ENCODE measurements at places on chromosomes 4 and X.

DNA sequence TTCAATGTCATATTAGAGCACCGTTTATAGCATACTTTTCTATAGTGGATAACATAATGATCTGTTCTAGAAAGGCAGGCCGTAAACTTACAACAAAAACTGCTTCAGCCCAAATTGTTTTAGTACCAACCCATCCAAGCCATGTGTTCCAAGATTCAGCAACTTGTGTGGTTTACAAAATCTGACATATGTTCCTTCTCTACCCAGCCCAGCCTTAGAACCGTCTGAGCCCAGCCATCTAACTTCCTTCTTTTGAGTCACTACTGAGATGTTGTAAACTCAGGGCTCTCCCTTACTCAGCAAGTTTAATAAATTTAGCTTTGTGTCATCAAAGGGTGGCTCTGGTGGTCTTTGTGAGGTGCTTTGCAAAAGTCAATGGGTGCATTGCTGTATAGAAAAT is 32.4 kb upstream of the REPS2 start:
- no peak for DNase-seq

DNA sequence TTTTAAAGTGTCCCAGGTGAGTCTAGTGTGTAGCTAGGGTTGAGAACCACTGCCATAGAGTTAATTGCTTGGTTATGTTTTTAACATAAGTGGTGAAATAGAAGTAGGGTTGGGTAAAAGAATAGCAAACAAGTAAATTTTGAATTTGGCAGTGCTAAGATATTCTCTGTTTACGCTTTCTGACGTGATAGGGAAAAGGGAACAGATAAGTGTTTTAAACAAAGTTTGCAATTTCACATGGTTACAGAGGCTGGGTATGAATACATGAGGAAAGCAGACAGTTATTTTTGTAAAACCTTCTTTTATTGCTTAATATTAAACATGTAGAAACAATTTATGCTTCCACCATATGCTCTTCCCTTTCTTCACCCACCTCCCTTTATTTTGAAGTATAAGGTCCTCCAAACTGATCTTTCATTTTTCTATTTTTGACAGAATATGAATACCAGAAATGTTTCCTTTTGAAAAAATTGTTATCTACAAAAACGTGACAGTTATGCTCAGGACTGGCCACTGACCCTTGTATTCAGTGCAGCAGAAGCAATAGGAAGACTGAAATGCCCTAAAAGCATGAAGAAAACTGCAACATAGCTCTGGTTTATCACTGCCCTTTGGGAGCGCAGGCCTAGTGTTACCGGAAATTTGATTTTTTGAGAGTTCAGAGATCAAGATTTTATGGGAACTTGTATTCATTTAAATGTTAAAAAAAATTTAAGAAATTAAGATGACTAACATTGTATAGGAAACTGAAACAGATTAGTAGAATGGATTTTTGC is 214.4 kb upstream of the ARSJ start:
- no peak for DNase-seq

GRCh38 chrX:41275661-41276609 is 58.0 kb upstream of the DDX3X start:
- peak; percentile 27 for DNase-seq

GRCh38 chrX:41475191-41475590 is 28.0 kb downstream of the NYX start:
- no peak for DNase-seq

GRCh38 chrX:23732704-23733103 is 10.4 kb downstream of the ACOT9 start:
- peak; percentile 23 for DNase-seq

- no peak for DNase-seq
Measured at GRCh38 chr4:71294301-71294700, 44.5 kb upstream of the SLC4A4 start.

DNA sequence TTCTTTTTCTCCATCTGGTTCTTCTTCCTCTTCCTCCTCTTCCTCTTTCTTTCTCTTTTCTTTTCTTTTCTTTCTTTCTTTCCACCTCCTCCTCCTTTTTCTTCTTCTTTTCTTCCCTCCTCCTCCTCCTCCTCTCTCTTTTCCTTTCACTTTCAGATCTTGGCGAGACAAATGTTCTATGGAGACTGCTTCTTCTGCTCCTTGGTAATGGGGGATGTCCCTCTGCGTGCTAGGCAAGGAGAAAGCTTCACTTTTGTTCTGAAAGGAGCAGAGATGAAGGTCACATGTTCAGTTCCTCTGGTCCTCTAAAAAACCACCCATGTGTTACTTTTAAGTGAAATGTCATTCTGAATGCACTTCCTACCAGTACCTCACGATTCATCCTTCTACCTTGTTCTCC is 33.2 kb downstream of the NBDY start:
- no peak for DNase-seq

DNA sequence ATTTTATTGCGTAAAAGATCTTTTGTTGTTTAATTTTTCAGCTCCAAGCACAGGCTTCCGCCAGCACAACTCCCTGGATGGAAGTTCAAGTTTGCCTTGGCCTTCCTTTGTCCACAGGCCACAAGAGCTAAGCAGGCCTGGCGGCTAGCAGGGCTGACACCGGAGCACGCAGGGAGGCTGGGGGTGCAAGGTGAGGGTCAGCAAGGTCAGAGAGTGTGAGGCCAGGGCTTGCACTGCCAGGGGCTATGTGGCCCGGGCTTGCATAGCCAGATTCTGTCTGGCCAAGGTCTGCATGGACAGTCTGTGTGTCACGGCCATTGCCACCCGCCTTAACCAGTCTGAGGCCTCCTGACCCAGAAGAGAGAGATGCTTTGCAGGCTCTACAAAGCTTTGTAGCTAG is 123.9 kb downstream of the BCOR start:
- DNase-seq, result no peak

- DNase-seq, result no peak
Measured at GRCh38 chr4:6953751-6954380, 44.2 kb downstream of the TBC1D14 start.

DNA sequence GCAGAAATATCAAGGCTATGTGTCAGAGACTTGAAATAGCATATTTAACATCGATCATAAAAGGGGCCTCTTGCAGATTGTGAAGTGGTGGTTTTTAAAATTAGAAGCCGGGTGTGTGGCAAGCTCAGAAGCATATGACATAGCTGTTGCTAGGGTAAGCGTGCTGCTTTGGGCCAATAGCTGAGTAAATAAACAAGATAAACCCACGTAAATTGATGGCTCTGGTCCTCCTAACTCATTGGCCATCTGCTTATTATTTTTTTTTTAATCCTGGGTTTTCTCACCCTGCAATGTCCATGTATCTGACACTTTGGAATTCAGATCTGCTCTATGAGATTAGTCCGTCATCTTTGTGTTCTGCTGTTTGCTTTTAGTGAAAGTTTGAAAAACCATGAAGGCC is 32.6 kb upstream of the STOX2 start:
- no peak for DNase-seq

DNA sequence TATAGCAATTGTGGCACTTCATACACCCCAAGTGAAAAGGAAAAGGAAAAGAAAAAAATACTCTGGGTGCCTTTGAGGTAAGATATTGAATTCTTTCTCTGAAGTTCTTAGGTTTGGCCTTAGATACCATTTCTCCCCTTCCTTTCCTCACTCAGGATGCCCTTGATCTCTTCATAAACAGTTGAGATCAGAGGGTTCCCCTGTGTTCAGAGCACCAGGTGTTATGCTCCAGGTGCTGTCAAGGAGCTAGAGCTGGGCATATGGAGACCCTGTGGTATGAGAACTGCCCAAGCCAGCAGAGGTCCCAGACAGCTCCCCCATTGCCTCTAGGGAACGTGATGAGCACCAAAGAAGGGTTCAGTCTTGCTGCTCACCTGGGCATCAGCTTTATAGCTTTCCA is 17.1 kb upstream of the CD40LG start:
- no peak for DNase-seq

GRCh38 chr4:124936427-124936826 is 223.9 kb upstream of the ANKRD50 start:
- DNase-seq, result no peak

DNA sequence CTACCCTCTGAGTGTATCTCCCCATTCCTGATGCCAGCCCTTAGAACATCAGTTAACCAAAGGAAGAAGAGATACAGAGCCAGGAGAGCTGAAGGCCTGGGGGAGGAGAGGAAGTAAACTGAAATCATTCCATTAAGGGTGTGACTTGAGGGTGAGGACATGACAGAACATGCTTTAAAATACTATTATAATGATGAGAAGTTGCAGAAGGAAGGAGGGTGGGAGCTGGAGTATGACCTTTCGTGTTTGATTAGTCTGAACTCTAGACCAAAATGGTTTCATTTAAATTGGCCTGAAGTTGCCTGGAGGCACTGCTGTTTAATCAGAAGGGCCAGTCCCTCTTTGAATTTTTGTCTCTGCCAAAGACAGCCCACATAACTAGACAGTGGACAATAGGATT is 11.4 kb downstream of the INTS6L start:
- no peak for DNase-seq

DNA sequence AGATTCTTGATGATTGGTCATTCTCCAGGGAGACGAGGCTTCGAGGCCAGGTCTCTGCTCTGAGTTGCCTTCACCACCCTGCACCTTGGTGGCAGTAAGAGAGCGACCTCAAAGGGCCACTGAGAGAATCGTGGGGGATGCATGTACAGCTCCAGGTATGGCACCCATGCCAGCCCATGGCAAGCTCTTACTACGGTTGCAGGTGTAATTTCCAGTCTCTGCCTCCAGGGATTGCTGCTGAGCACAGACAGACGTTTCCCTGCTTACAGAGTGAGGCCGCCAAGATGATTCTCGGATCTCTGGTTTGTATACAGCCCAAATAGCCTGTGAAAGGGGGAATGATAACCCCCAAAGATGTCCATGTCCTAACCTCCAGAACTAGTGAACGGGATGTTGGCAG is 16.3 kb upstream of the DRD5 start:
- no peak for DNase-seq

DNA sequence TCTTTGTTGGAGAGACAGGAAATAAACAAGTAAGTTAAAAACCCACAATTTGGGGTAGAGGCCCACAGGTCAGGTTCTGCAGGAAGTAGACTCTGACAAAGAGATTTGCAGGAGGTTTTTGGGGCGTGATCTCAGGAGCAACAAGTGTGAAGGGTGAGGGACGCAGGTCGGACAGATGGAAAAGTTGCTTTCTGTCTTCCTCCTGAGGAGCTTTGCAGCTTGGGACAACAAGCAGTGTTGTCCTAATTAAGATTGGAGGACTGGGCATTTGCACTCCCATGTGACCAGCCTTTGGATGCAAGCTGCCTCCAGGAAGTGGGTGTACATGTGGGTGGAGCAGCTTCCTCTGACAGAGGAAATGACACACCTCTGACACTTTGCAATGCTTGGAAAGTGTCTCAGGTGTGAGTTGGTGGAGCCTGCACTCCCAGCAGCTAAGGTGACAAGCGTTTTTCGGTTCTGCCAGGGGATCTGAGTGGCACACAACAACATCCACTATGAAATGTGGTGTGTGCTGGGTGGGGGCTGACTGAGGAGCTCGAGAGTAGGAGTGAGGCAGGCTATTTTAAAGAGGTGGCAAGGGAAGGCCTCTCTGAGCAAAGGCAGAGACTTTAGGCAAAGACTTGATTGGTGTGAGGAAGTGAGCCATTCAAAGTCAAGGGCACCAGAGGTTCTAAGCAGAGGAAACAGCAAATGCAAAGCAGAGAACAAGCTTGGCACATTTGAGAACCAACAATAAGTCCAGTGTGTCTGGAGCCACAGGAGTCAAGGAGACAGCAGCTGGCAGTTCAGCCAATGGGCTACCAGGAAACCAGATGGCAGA is 339.8 kb upstream of the GATB start:
- DNase-seq, result peak; percentile 40

DNA sequence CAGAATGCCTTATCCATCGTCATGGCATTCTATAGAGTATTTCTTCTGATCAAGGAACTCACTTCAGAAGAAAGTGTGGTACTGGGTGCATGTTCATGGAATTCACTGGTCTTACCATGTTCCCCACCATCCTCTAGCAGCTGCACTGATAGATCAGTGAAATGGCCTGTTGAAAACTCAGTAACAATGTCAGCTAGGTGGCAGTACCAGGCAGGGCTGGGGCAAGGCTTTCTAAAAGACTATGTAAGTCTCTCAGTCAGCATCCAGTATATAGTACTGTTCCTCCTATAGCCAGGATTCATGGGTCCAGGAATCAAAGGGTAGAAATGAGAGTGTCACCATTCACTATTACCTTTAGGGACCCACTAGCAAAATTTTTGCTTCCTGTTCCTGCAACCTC is 15.8 kb upstream of the LDB2 start:
- DNase-seq, result no peak

- no peak for DNase-seq
Measured at GRCh38 chr4:40583850-40584439, 45.7 kb downstream of the RBM47 start.

- DNase-seq, result no peak
Measured at GRCh38 chrX:112646651-112647050, 33.1 kb downstream of the LHFPL1 start.

GRCh38 chrX:11113731-11114130 is 2.6 kb downstream of the HCCS start:
- DNase-seq, result peak; percentile 23

- no peak for DNase-seq
Measured at GRCh38 chrX:69991685-69992084, 58.1 kb downstream of the AWAT2 start.

- DNase-seq, result no peak
Measured at GRCh38 chrX:71000139-71000538, 68.0 kb downstream of the SNX12 start.

All from naive B cell (primary cell).